ENCODE measurements at places on chromosomes 4 and X.

GRCh38 chrX:139738581-139738980 lies 30.6 kb upstream of the MCF2 start:
- peak; percentile 53 for DNase-seq

GRCh38 chrX:344371-344901 lies 25.8 kb upstream of the GTPBP6 start:
- no peak for DNase-seq

DNA sequence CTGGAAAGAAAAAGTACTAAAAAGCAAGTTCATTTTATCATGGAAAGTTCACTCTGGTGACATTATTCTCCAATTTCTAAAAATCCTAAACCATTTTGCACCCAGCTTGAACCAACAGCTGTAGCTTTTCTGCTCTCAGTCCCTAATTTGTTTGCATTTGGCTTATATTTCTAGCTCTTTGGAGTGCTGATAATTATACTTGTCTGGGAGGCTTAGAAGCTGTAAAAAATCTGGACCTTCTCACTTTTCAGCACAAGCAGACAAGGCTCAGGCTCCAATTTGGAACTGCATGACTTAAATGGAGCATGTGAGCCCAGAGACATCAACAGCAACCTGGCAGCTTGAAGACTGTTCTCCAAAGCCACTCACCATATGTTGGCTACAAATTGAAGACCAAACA lies 170.9 kb upstream of the PCDH18 start:
- no peak for DNase-seq

DNA sequence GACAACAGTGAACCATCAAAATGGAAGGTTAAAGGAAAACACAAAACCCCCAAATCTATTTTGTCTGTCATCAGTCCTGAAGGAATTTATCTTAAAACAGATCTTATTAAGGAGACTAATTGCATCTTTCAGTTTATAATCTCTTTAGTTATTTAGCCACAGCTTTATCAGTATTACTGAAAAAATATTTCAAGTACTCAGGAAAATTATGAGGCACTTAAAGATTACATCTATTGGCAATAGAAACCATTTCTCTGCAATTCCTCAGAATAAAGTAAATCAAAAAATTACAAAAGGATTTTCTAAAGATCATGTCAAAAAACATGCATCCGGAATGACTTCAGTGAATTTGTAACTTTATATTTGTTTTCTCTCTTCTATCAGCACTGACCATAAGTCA lies 35.2 kb downstream of the ANTXR2 start:
- DNase-seq = no peak

- no peak for DNase-seq
These were observed 557.7 kb upstream of the TENM3 start for GRCh38 chr4:181685461-181685860.

DNA sequence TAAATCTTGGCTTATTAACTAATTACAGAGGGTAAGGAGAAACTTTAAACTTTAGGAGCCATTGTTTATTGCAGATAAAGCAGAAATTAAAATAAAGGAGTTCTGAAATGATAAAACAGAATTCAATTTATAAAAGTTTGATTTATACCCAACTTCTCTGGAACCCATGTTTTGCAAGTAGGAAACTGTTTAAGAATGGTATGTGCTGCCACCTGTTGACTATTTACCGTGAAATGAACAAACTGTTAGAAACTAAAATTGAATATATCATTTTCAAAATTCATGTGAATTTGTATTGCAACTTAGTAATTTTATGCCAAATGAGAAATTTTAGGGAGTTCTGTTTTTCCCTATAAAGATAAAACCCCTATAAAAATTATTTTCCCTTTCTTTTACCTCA lies 11.0 kb upstream of the TBC1D8B start:
- peak; percentile 2 for DNase-seq

DNA sequence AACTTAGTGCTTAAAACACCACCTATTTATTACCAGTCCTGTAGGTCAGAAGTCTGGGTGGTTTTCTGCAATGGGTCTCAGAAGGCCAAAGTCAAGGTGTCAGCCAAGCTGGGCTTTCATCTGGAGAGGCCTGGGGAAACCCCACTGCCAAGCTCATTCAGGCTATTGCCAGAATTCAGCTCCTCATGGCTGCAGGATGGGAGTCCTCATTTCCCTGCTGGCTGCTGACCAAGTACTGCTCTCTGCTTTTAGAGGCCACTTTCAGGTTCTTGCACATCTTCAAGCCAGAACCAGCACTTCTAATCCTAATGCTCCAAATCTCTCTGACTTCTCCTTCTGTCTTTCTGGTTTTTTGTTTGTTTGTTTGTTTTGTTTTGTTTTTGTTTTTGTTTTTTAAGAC lies 109.3 kb downstream of the BCOR start:
- DNase-seq = no peak

DNA sequence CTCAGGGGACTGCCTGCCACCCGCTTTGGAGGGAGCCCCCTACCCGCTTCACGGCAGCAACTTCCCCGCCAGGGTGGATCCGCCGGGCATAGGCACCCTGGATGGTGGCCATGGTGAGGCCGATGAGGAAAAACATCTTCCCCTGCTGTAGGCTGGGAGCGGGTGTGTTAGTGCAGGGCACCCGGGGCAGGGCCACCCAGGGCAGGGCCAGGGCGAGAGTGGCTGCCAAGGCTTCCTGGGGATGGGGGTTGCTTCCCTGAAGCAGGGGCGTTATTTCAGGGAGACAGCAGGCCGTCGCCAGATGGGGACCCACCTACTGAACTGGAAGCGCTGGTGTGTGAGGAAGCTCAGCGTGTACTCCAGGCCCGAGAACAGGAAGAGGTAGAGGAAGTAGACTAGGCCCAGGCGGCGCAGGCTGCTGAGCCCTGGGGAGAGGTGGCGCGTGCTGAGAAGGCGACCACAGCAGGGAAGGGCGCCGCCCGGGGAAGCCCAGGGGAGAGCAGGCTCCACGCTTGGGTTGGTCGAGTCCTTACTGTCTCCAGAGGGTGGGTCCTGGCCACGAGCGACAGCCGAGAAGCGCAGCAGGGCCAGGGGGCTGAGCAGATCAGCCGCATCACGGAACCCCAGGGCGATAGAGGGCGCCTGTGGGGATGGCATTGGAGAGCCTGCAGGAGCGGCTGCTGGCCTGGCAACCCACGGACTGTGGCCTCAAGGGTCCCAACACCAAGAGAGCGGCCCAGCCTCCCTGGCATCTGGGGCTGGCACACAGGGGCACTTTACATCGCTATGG lies 31.5 kb downstream of the NOP14 start:
- peak; percentile 42 for DNase-seq

DNA sequence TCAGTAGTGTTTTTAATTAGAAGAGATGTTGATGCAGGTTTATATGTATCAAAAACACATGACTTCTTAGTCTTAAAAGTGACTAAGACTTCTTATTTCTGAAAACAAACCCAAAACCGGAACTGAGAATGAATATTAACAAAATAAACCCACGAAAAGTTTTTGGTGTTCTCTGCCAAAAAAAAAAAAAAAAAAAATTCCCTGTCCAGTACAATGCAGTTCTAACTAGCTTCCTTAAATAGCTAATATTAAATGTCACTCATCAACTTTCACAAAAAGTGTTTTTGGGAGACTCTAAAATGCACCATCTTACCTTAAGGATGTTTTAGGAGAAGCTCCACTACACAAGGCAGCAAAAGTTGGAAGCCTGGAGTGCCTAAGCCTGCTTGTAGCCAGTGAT lies 2.0 kb downstream of the ANKRD37 start:
- peak; percentile 56 for DNase-seq

- no peak for DNase-seq
These were observed 81.0 kb upstream of the TCEAL2 start for GRCh38 chrX:102044496-102044895.

DNA sequence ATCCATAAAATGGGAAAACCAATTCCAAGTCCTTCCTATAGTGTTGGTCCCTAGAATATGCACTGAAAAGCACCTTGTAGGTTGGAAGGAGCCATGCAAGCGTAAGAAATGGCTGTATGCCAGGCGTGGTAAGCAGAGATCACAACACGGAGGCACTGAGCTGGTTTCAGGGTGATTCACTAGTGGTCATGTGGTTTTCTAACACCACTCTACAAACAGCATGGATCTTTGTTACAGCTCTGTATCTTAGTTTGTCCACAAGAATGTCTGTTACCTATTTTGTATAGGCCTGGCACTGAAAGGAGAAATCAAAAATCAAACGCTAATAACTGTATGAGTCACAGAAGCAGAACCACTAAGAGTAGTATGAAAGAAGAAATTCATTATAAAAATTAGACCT lies 71.9 kb downstream of the MAGEB17 start:
- no peak for DNase-seq

- DNase-seq = no peak
These were observed 30.1 kb upstream of the UGT2B17 start for GRCh38 chr4:68606240-68606639.

GRCh38 chr4:71156616-71157015 lies 163.2 kb downstream of the DCK start:
- no peak for DNase-seq

- DNase-seq = no peak
These were observed 166.9 kb downstream of the ASMT start for GRCh38 chrX:1781766-1782165.

DNA sequence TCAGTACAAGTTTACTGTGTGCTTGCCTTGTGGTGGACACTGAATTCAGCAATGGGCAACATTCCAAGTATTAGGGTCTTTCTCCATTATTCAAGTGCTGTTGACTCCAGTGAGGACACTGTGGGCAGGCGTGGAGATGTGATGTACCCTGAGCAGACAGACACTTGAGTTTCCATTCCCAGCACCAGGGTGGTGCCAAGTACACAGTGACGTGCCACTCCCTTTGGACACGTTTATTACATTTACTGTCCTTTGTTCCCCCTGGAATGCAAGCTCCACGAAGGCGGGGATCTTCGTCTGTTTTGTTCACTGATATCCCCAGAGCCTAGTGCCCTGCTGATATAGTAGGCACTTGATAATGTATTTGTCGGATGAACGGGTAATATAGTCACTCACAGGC lies 130.6 kb upstream of the STX18 start:
- no peak for DNase-seq

DNA sequence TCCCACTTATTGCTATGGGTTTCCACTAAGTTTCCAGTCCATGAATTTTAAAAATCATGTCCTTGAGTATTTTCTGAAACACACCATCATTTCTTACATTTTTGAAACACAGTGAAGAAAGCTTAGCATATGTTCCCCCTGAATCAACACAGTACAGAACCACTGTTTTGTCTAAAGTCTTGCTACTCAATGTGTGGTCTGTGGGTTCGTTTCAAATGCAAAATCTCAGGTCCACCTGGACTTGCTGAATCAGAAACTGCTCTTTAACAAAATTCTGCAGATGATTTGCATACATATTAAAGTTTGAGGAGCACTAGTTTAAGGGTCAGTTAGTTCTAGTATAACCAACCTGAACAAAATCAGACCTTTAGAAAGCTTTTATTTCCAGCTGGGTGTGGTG lies 60.4 kb downstream of the SUPT20HL2 start:
- no peak for DNase-seq

DNA sequence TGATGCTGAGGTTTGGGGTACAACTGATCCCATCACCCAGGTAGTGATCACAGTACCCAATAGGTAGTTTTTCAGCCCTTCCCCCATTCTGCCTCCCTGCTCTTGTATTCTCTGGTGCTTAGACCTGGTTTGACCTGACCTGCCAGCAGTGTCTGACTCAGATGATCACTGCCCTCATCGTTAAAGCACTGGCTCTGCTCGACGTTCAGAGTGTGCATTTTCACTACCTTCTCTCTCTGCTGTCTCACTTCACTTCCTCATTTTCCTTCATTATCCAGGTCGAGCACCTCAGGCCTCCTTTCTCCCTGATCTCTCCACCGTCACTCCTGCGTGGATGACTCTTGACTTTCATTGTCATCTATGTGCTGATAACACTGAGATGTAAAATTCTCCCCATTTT lies 83.6 kb downstream of the PARM1 start:
- DNase-seq = no peak

- peak; percentile 86 for DNase-seq
These were observed 59.6 kb upstream of the RASSF6 start for GRCh38 chr4:73679836-73680235.

DNA sequence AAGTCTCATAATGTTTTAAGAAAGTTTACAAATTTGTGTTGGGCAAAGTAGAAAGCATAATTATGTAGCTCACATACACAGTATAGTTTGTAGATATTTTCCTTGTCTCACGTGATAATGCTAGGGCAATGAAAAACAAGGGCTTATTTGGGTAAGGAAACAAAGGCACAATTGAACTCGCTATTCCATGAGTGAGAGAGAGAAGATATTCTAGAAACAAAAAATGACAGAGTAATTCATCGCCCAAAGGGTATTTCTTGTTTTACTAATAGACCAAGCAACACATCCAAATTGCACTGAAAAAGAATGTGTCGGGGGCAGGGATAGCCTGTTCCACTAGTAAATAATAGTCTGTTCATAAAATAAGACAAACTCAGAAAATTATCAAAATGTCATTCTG lies 3.6 kb upstream of the ASB11 start:
- DNase-seq = no peak

DNA sequence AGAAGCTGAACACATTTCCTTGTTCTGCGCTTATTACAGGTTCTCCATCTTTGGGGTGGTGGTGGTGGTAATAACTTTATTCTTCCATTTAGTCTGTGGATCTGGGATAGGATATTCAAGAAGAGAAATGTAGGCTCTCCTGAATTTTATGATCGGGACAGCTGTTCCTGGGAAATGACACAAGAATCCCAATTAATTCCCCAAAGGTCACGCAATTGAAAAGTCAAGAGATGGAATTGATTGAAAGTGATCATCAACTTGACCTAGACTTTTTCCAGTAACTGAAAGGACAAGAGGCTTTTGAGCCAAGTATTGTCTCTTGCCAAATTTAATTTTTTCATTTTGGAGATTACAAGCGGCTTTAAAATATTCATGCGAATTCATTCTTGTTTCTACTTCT lies 98.7 kb upstream of the CBLL2 start:
- DNase-seq = no peak

DNA sequence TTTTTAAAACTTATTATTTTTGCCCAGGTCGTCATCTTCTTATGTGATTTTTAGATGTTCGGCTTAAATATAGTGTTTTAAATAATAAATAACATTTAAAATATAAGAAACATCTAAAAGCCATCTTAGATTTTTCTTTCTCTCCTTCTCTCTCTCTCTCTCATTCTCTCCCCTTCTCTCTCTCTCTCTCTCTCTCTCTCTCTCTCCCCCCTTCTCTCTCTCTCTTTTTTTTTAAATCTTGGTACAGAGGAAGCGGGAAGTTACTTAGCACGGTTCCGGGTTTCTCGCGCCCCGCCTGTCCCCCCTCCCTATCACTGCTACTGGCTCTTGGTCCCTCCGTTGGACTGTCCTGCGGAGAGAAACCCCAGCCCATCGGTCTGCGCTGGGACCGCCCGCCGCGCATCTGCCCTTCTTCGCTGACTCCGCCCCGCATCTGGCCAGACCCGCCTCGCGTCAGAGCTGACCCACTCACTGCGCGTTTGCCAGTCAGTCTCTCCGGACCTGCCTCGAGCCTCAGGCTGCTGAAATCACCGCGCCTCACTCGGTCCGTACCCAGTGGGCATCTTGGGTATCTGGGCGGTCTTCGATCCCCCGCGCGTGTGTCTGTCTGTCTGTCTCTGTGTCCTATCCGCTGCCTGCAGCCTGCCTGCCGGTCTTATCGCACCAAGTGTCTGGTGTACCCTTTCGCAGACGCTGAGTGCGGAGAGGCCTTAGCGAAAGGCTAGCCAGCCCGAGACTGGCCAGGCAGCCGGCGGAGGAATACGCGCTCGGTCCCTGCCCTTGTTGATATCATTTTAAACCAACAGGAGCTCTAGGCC lies at the start of gene PABPC5:
PABPC5 (plus strand) TSS at position 489 of the 818 bp plus-strand sequence. CDS start 739 bp downstream, outside the sequence.
- DNase-seq = peak; percentile 9

- no peak for DNase-seq
These were observed 122.0 kb upstream of the PUDP start for GRCh38 chrX:7269991-7270390.

- DNase-seq = no peak
These were observed 89.9 kb downstream of the EFHC2 start for GRCh38 chrX:44253575-44253942.

GRCh38 chrX:81791086-81791485 lies 589.2 kb downstream of the SH3BGRL start:
- no peak for DNase-seq
